ENCODE measurements at places on chromosomes 6 and 20. TPM values are rescaled to one million over a fixed set of nuclear protein-coding genes. Genes with fewer than 3 reads are reported as not detected.

Gene DPPA5
- not detected for total RNA-seq

DNA sequence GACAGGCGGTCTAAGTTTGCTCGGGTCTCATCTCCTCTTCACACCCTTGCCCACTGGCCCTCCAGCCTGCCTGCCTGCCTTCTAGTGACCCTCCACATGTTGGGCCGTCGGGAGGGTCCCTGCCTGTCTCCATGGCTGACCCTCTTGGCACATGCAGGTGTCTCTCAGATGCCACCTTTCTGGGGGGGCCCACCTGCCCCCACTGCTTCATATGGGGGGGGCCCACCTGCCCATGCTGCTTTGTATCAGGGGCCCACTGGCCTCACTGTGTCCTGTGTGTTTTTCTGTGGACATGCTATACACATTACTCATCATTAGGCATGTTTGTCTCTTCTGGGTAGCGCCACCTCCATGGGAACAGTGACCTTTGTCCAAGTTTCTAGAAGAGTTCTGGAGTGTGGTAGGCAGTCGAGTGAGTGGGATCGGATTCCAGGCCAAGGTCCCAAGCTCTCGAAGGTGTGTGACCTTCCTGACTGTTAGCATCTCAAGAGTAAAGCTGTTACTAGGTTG lies 40.4 kb upstream of the KIF25 start:
- no peak for DNase-seq

- peak; percentile 4 for DNase-seq
Observed at GRCh38 chr20:63086421-63087235, 79.9 kb upstream of the BHLHE23 start.

Gene GMEB2
- 5.3 TPM for total RNA-seq

Gene B4GALT5
- 31.0 TPM for total RNA-seq

DNA sequence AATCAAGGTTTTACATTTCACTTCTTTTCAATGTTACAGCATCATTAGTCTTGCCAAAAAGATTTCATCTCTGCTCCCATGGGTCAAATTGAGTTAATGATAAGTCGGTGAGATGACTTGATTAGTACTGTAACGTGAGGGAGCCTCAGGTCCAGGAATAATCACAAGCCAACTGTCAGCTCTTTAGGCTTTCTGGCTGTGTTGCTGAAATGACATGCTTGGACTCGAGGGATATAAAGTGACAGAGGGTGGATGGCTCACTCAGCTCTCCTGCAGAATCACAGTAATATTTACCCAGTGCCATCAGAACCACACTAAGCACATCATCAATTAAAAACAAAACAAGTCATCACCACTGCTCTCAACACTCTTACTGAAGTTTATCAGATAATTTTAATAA lies 196.2 kb upstream of the THEMIS start:
- DNase-seq = no peak

Gene TTK
- total RNA-seq = 0.25 TPM
